ENCODE measurements at places on chromosomes 6 and 20.

GRCh38 chr6:11947575-11947974 is 64.5 kb upstream of the HIVEP1 start:
- DNase-seq = no peak

GRCh38 chr6:38054527-38055202 is 235.1 kb downstream of the ZFAND3 start:
- no peak for DNase-seq

DNA sequence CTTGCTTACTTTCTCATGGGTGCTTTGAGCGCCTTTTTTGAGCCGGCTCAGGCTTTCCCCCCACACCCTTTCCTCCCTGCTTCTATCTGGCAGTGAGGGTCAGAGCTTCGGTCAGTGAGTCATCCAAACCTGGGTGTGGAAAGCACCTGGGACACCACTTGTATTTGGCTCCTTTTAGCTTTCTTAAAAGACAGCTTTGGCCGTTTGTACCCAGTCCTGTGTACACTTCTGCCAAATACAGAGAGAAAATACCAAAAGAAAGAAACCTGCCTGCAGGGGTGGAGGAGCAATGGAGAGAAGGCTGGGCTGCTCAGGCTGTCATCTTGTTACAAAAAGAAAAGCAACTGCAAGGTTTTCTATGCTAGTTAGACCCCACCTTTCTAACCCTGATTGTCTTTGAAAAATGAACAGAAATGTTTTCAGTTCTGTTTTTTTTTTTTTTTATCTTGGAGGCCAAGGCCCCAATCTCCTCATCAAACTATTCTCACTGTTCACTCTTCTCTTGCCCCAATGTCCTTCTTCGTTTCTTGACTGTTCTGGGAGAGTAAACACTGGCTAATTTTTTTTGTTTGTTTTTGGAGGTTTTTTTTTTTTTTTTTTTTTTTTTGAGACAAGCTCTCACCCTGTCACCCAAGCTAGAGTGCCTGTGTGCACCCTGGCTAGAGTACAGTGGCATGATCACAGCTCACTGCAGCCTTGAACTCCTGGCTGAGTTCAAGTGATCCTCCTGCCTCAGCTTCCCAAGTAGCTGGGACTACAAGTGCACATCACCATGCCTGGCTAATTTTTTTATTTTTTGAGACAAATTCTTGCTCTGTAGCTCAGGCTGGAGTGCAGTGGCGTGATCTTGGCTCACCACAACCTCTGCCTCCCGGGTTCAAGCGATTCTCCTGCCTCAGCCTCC is 76.4 kb downstream of the SSR1 start:
- DNase-seq = no peak

- DNase-seq = peak; percentile 59
These were observed 622 bp downstream of the SS18L1 start for GRCh38 chr20:62143957-62144825.

DNA sequence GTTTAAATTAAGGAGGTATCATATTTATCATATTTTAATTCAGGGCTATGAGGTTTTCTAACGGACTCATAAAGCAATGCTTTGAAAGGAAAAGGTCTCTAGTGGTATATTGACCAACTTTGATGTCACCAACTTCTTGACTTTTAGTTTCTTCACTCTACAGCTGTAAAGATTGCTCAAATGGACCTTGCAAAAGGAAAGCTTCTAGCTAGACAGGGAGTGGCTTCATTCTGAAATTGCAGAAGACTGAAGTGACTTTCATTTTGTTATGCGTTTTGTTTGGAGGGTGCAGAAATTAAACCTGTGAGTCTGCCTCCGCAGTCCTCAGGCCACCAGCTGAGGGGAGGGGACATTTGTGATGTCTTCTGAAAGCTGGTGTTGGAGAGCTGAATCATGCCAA is 95.7 kb downstream of the SLC24A3 start:
- DNase-seq = no peak

- DNase-seq = no peak
These were observed 507 bp upstream of the RIPPLY2 start for GRCh38 chr6:83852528-83853177.

- DNase-seq = no peak
These were observed 289.4 kb downstream of the PHACTR1 start for GRCh38 chr6:13005994-13006393.

DNA sequence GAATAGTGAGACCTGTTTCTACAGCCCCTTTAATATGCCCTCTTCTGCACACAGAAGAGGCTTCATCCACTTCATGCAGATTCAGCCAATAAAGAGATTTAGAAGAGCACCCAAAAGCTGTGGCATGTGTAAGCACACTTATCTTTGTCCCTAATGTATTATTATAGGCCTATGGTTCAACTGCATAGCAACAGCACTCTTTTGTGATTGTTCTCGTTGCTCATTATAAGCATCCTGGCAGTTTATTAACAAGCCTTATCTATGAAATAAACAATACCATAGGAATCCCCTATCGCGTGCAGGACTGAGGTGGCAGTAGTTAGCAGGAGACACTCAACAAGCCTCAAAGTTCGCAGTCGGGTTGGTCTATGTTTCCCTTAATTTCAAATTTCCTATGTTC is 138.5 kb upstream of the BEND6 start:
- DNase-seq = no peak

All from activated T-cell treated with anti-CD3 and anti-CD28 coated beads for 24 hours (primary cell).